ENCODE measurements at places on chromosomes 7 and 10.

GRCh38 chr10:35643151-35644049 lies 1.3 kb upstream of the FZD8 start:
- peak; percentile 30 for DNase-seq

DNA sequence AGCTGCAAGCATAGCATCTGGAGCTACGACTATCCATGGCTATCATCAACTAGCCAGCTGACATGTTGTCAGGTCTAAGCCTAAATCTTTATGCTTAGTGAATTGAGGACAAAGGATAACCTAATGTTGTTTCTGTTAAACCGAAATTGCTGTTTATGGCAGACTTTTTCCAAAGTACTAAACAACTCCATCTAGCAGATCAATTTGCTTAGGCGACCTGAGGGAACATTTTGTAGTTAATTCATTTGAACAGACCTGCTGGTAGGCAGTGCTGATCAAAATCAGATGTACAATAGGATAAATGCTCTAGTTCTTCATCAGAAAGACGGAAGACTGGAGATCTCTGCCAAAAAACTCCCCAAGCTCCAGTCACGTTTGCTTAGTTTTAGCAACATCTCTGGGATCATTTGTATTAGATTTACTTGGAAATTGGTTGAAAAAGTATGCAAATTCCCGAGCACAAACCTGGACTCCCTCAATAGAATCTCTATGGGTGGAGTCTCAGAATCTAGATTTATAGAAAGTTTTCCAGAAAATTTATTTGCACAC lies 301.6 kb upstream of the NRP1 start:
- DNase-seq = no peak

- DNase-seq = peak; percentile 20
Measured at GRCh38 chr7:37920849-37921805, 687 bp downstream of the EPDR1 start.

DNA sequence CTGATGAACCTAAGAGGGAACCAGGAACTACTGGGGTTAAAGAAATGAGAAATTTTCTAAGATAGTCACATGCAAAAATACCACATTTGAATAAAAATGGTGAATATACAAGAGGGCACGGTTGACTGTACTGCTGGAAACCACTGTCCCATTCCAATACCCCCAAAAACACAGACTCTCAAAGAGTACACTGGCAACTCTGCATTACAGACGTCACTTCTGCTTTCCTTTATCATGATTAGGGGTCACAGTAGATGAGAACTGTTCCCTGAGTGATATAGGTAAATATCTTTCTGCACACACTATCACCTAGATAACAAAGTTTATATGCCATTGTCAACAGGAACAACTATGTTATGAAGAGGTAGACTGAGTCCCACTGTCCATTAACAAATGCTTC lies 69.5 kb downstream of the RAPGEF5 start:
- DNase-seq = no peak

DNA sequence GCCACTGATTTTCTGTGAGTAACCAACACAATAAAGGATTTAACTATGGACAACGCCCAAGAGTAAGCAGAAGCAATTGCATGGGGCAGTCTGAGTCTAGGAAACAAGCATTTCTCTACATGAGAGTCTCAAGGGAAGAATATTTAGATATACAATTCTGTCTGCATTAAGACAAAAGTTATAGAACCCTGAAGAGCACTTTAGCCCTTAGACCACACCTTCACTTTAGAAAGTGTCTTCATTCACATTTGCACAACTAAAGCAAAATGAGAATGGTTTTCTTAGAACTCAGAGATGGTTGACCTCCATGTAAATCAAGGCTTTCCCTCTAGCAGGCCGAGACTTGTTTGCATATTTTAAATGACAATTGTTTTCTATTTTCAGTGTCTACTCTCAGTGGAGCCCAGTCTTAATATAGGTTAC lies 25.5 kb upstream of the TRIM24 start:
- no peak for DNase-seq

DNA sequence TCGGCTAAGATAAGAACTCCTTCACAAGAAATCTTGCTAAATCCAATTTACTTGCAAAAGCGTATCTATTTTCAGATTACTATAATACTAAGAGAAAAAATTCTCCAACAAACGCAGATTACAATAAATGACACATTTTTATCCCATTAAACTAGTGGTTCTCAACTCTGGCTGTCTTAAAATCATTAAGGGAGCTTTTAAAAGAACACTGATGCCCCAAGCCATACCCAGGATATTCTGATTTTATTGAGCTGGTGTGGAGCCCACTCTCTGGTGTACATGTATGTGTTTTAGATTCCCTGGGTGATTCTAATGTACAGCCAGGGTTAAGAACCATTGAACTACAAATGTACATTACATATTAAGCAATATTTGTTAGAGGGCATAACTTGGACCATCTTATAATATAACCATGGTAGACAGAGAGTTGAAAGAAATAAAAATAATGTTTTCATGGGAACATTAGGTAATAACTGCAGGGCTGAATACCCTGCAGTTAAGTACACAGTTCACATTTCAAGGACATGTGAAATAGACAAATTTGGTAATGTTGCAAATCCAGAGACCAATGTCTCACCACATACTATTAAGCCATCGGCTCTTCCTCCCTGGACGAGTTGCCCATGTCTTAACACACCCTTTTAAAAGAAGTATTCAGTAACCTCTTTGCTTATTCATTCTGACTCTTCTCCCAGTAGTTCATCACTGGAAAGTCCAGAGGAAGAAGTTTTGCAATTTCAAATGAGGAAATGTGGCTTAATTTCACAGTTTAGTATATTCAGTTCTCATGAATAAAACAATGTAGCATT lies 6.2 kb downstream of the GSAP start:
- no peak for DNase-seq

- no peak for DNase-seq
Measured at GRCh38 chr7:126083014-126083413, 1153.4 kb upstream of the POT1 start.

DNA sequence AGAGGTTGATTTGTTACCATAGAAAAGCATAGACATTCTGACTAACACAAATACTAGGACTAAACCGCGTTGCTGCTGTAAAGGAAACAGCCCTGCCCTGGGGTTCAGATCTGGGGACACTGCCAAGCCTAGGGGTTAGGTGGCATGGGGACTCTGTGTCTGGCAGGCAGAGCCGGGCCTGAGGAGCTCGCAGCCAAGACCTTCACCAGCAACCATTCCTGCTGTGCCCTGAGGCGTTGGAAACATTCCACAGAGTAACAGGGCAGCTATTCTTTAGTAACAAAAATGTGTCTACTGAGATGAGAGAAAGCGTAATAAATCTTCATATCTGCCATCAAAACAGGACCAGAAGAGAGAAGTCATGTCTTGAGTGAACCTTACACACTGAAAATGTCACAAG lies 280.5 kb downstream of the POM121L12 start:
- no peak for DNase-seq

GRCh38 chr7:127290801-127291361 lies 38.1 kb upstream of the GRM8 start:
- no peak for DNase-seq

DNA sequence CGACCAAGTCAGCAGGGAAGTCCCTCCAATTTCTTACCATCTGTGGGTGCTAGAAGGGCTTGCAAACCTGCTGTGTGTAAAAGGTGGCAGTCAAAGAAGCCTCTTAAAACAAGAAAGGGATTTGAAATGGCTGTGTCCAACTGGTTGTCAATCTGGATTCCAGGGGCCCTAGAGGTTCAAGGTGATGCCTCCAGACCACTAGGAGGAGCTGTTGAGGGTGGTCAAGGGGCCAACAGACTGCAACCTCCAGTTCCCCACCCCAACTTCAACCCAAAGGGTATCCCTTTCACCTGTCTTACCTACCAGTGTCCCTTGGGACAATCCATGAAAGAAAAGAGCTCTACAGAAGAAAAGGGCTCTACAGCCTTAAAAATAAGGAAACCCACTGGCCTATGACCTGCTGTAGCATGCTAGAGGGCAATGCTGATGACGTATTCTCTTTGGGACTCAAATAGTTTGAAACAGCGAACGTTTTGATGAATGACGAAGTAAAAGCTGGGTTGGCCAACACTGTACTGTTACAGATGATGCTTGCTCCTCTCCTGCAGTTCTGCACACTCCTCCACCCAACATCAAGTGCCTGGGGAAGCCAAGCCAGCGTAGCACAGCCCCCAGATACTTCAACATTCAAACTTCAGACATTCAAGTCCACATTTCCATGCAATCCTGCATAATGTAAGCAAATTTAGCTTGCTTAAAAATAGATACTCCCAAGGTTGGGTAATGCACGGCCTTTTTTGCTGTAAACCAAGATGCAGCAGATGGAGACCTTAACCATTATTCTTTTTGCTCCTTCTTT lies 45.9 kb upstream of the WDR11 start:
- no peak for DNase-seq

GRCh38 chr7:75878312-75878768 lies 494 bp upstream of the RHBDD2 start:
- no peak for DNase-seq

GRCh38 chr10:75179657-75180177 lies 30.9 kb upstream of the VDAC2 start:
- no peak for DNase-seq

- no peak for DNase-seq
Measured at GRCh38 chr10:35928748-35929147, 286.7 kb upstream of the FZD8 start.

- DNase-seq = no peak
Measured at GRCh38 chr10:80412486-80412885, 4.1 kb downstream of the PRXL2A start.

All from HEK293T (cell line).